Pericardium fibroblast (primary cell): ENCODE measurements at places on chromosomes 16 and 17. TPM values are rescaled to one million over a fixed set of nuclear protein-coding genes. Genes with fewer than 3 reads are reported as not detected.

Gene OR1F1
- not detected in 2 replicates for total RNA-seq

Gene MPV17L
- 0.12 TPM in 1 of 2 replicates, not detected in the other for total RNA-seq

Gene CCL4
- not detected in 2 replicates for total RNA-seq

Gene PIP4K2B
- total RNA-seq: 45.4 and 54.4 TPM in 2 replicates

Gene VASN
- total RNA-seq: 214 and 253 TPM in 2 replicates

Gene NEUROD2
- not detected in 2 replicates for total RNA-seq

Gene KRT33B
- not detected in 2 replicates for total RNA-seq

Gene MPO
- total RNA-seq: not detected in 2 replicates

Gene HP
- 24.3 and 63.7 TPM in 2 replicates for total RNA-seq

Gene CCL14
- total RNA-seq: not detected in 2 replicates

Gene WNK4
- total RNA-seq: 2.0 and 3.9 TPM in 2 replicates

Gene GRB7
- 0.70 TPM in 1 of 2 replicates, not detected in the other for total RNA-seq

Gene LAT
- total RNA-seq: 0.12 and 6.7 TPM in 2 replicates

Gene C17orf67
- 1.3 and 2.0 TPM in 2 replicates for total RNA-seq

Gene EME1
- 0.35 and 3.4 TPM in 2 replicates for total RNA-seq

Gene KRTAP3-1
- total RNA-seq: not detected in 2 replicates

Gene SLFN13
- 0.85 and 2.7 TPM in 2 replicates for total RNA-seq

Gene TNFRSF17
- total RNA-seq: not detected in 2 replicates

Gene KCNJ12
- total RNA-seq: 1.5 and 5.1 TPM in 2 replicates

Gene TMEM220
- total RNA-seq: 1.5 and 5.1 TPM in 2 replicates

Gene GLIS2
- 14.1 and 21.4 TPM in 2 replicates for total RNA-seq

Gene SMPD3
- total RNA-seq: under 0.01 TPM in 1 of 2 replicates, not detected in the other

Gene TP53TG3
- total RNA-seq: not detected in 2 replicates

Gene ST6GALNAC2
- total RNA-seq: 0.82 and 2.4 TPM in 2 replicates

Gene SLC16A6
- total RNA-seq: 0.26 TPM in 1 of 2 replicates, not detected in the other

Gene C1QL1
- total RNA-seq: 2.6 and 13.5 TPM in 2 replicates

Gene TEDC2
- 3.7 and 5.5 TPM in 2 replicates for total RNA-seq

Gene TPPP3
- not detected in 2 replicates for total RNA-seq

Gene RHBDL1
- 0.58 and 4.4 TPM in 2 replicates for total RNA-seq

Gene WFDC1
- total RNA-seq: 2.5 TPM in 1 of 2 replicates, not detected in the other

Gene KRT9
- not detected in 2 replicates for total RNA-seq

Gene GFER
- 11.4 and 28.1 TPM in 2 replicates for total RNA-seq

Gene TEX19
- not detected in 2 replicates for total RNA-seq

Gene TP53TG3D
- 0.26 TPM in 1 of 2 replicates, not detected in the other for total RNA-seq

Gene STRADA
- total RNA-seq: 13.6 and 18.1 TPM in 2 replicates

Gene TMC7
- total RNA-seq: not detected in 2 replicates

Gene DOK4
- 32.8 and 62.4 TPM in 2 replicates for total RNA-seq

Gene TP53TG3F
- total RNA-seq: not detected in 2 replicates

Gene P2RX5
- 0.58 and 1.4 TPM in 2 replicates for total RNA-seq

Gene MYH11
- 0.47 TPM in 1 of 2 replicates, not detected in the other for total RNA-seq

Gene PYCARD
- total RNA-seq: 50.4 and 57.1 TPM in 2 replicates

Gene RAB11FIP3
- 26.7 and 36.1 TPM in 2 replicates for total RNA-seq

Gene PRSS33
- not detected in 2 replicates for total RNA-seq

Gene SHISA6
- total RNA-seq: not detected in 2 replicates

Gene HSF4
- 9.8 and 16.9 TPM in 2 replicates for total RNA-seq

Gene CLEC18B
- not detected in 2 replicates for total RNA-seq

Gene GRIN2A
- total RNA-seq: not detected in 2 replicates

Gene PRR15L
- not detected in 2 replicates for total RNA-seq
